ENCODE measurements at places on chromosomes 5 and 9.

- no peak for DNase-seq
Observed at GRCh38 chr9:134838651-134839454, 41.8 kb upstream of the FCN2 start.

GRCh38 chr5:135356522-135357318, 42.3 kb downstream of the MACROH2A1 start:
- DNase-seq: no peak

DNA sequence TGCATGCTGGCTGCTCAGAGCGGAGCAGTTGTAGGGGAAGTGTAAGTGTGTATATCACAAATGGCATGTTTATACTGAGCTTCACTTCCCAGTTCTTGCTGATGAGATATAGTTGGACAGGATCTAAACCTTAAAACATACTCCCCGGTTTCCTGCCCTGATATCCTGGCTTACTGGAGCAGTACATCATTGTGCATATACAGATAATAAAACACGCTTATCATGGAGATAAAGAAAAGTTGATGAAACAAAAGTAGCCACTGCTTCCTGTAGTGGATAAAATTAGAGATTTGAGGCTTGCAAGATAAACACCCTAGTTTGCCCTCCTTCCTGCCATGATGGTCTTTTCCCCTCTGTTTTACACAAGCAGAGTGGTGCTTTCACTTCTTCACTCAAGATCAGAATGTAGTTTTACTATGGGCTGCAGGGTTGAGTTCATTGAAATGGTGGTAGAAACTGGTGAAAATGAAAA, 15.0 kb downstream of the NPR3 start:
- no peak for DNase-seq

- DNase-seq: no peak
Observed at GRCh38 chr5:955886-956761, 52.5 kb upstream of the NKD2 start.

DNA sequence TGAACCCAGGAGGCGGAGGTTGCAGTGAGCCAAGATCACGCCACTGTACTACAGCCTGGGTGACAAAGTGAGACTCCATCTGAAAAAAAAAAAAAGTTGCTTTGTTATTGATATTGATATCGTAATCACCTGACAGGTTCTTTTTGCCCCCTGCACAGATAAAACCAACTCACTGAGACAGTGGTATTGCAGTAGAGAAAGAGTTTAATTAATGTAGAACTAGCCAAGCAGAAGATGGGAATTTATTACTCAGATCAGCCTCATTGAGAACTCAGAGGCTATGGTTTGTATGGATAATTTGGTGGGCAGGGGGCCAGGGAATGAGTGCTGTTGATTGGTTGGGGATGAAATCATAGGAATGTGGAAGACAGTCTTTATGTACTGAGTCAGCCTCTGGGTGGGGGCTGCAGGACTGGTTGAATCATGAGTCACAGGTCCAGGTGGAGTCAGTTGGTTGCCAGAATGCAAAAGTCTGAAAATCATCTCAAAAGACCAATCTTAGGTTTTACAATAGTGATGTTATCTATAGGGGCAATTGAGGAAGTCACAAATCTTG, 35.8 kb upstream of the MEGF10 start:
- DNase-seq: no peak

DNA sequence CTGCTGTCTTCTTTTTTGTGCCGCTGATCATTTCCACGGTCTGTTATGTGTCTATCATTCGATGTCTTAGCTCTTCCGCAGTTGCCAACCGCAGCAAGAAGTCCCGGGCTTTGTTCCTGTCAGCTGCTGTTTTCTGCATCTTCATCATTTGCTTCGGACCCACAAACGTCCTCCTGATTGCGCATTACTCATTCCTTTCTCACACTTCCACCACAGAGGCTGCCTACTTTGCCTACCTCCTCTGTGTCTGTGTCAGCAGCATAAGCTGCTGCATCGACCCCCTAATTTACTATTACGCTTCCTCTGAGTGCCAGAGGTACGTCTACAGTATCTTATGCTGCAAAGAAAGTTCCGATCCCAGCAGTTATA, 17.1 kb downstream of the F2R start:
- no peak for DNase-seq

- no peak for DNase-seq
Observed at GRCh38 chr5:119191944-119192343, 121.1 kb downstream of the DMXL1 start.

DNA sequence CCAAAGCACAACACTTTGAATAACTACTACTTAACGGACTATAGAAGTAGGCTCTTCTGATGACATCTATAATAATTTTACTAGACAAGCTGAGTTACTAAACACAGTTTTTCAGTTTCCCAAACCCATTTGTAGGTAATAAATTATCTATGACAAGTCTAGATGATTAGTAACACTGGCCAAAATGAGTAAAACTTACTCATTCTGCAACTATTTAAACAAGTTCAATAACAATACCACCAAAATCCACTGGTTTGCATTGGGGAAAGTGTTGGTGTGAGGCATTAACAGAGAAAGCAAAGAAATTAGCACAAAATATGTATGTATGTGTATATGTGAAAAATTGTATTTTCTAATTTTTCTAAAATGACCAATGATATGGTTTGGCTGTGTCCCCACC, 119.3 kb downstream of the NR2F1-AS1 start:
- no peak for DNase-seq

GRCh38 chr5:110896901-110897300, 158.1 kb downstream of the SLC25A46 start:
- no peak for DNase-seq

- DNase-seq: no peak
Observed at GRCh38 chr5:62762503-62762902, 183.9 kb downstream of the LRRC70 start.

DNA sequence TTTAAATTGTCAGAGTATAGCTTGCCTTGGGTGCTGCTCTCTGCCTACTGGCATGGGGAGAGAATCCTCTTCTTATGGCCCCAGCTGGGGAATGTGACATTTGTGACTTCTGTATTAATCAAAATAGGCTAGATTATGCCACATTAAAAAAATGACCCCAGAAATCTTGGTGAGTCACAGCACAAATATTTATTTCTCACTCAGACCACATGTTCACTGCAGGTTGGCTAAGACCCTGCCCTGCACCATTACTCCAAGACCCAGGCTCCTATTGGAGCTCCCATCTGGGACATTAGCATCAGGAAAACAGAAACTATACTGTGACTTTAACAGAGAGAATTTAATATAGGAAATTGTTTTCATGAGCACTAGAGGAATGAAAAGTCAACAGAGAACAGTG, 16.6 kb upstream of the WHRN start:
- DNase-seq: no peak

- DNase-seq: no peak
Observed at GRCh38 chr5:72455476-72455875, 51.7 kb downstream of the ZNF366 start.

DNA sequence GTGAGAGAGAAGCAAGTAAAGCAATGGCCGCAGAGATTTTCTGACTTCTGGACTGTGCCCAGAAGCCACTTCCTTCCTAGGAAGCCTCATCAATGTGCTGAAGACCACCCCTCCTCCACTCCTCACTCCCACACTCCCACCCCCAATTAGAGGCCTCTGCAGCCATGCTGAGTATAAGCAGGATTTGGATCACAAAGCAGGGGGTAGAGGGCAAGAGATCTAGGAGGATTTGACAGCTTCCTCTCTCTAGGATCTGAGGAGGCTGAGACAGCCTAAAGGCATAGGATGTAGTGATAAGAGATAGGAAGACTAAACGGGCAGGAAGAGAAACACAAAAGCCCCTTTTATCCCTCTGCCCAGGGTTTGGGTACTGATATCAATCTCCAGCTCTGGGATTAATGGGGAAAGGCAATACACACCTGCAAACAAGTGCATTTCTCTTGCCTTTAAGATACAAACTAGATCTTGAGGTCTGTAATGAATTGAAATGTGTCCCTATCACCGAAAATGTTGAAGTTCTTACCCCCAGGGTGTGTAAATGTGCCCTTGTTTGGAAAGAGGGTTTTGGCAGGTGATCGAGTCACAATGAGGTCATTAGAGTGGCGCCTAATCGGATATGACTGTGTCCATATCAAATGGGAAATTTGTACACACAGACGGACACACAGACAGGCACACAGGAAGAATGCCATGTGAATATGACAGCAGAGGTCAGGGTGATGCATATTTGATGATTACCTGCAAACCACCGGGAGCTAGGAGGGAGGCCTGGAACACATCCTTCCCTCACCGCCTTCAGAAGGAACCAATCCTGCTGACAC, 28.5 kb downstream of the KCNV2 start:
- DNase-seq: no peak

GRCh38 chr9:35996358-35996970, 38.5 kb upstream of the OR2S2 start:
- no peak for DNase-seq

DNA sequence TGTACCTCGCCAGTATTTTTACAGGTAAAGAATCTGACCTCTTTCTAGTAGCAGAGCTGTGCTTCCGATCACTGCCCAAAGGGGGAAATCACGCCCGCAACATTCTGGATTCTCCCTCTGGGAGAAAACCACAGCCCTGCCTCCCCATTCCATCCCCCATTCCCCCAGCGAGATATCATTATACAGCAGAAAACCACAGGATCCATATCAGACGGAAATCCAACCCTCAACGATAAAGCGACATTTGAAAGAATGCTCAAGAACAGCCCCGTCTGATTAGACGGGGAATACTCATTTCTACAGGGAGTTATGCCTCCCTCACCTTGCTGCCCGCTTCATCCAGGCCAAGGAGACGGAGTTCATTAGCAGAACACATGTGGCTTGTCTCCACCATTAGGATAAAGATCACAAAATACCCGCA, 172.8 kb downstream of the COL23A1 start:
- no peak for DNase-seq

DNA sequence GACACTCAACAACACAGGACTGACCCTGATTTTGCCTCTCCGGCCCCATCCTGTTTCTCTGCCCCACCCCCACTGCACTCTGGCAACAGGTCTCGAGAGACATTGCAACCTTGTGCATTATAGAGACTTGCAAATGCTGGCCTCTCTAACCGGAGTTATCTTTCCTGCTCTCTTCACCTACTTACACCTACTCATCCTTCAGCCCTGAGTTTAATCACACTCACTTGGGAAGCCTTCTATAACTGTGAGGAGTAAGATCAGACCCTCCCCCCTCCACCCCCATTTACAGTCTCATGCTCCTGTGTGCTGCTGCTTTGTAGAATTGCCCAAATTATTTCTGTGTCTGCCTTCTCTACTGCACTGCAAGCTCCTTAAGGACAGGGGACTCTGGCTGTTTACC, 42.8 kb downstream of the WWC1 start:
- DNase-seq: no peak

DNA sequence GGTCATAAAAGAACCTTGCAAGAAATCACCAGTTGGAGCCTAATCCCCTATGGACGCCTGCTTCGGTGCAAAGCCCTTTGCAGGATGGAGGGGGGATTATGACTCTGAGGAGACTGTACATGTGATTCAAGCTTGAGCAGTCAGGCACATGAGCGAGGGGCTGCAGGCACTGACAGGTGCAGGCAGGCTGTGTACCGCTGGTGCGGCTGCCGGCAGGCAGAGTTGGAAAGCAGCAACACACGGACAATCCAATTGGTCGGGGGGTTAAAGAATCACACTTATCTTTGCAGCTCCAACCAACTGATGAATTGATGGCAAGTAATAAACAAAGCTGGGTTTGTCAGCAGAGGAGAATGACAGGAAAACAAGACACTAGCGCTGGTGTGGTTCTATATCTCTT, 5.7 kb downstream of the WHRN start:
- DNase-seq: no peak

DNA sequence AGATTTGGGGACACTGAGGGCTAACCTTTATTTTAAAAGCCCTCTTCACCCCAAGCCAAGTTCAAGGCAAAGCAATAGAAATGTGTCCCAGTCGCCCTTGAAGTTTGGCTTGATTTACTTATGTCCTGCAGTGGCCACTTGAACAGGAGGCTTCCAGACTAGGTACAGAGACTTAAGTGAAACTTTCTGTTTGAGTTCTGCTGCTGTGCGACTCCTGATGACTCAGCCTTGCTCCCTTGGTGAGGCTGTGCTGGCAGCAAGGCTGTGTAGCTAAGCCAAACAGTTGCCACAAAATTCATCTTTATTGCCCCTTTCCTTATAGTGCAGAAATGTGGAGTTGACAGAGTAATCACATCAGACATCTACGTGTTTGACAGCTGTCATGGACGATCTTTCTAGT, 68.8 kb upstream of the NTRK2 start:
- no peak for DNase-seq

DNA sequence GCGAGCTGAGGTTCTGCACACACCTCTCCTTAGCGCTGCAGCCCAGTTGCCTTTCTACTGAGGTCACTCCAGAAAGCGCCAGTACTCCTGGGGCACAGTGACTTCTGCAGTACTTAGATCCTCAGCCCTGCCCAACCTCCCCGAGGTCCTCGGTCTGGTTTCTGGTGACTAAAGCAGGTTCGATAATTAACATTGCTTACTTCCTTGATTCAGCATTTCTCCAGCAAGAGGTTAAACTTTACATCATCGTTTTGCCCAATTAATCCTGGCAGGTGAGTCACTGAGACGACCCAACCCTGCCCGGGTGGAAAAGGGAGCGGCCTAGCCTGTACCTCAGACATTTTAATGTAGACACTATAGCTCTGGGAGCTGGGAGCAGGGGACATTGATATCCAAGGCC, 77.6 kb downstream of the PLAC8L1 start:
- DNase-seq: no peak

GRCh38 chr5:14168144-14168792, 25.1 kb downstream of the TRIO start:
- DNase-seq: no peak

DNA sequence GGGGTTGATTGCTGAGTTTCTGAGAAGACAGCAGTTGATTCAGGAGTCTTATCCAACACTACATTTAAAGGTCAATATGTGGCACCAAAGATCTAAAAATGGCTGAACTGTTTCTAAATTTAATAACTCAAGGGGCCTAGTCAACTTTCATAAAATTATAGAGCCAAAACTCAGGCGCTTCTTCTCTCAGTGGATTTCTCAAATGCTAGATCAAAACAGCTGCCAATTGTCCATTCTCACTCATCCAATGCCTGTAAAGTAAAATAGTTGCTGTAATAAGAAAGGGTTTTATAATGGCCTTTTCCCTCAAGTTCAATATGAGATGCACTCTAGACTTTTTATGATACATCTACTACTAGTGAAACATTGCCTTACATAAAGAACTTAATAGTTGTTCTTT, 26.5 kb downstream of the ADAMTSL1 start:
- DNase-seq: no peak

All from activated naive CD4-positive, alpha-beta T cell treated with anti-CD3 and anti-CD28 coated beads for 36 hours (primary cell).